ENCODE measurements at places on chromosomes 5 and 9.

DNA sequence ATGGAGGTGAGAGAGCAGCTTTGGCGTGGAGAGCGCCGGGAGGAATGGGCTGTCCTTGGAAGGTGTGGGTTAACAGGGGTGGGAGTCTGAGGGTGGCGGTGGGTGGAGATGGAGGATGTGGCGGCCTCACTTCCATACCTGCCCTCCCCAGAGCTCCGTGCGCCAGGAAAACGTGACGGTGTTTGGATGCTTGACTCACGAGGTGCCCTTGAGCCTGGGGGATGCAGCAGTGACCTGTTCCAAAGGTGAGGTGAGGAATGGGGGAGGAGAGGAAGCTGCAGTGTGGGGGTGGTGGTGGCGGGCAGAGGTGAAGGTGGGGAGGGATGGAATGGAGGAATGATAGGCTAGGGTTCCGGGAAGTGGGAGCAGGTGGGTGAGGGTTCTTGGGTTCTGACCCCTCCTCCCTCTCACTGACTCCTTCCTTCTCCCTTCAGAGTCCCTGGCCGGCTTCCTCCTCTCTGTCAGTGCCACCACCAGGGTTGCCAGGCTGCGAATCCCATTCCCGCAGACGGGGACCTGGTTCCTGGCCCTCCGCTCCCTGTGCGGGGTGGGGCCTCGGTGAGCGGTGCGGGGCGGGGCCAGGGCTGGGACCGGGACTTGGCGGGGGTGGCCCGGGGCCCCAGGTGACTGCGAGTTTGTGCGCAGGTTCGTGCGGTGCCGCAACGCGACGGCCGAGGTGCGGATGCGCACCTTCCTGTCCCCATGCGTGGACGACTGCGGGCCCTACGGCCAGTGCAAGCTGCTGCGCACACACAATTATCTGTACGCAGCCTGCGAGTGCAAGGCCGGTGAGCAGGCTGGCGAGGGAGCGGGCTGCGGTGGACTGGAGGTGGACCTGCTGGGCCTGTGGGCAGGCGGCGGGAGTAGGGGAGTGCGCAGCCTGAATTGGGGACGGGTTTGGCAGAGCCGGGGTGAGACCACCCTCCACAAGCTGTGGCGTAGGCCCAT, 17.1 kb downstream of the TMEM8B start:
- DNase-seq = no peak

- no peak for DNase-seq
Measured at GRCh38 chr5:111345731-111346130, 121.5 kb downstream of the CAMK4 start.

- no peak for DNase-seq
Measured at GRCh38 chr5:125756456-125756855, 666.8 kb upstream of the GRAMD2B start.

DNA sequence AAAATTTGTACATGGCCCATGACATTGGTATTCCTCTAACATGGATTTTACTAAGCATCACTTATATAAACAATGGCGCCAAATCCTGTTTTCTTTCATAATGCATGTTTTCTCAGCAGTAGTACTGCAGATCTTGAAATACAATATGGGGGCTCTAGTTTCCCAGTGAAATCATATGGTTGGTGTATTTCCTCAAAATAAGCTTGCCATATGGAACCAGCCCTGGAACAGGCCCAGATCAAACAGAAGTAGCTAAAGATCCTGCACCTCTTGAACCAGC, 163.9 kb downstream of the ZNF608 start:
- DNase-seq = no peak

DNA sequence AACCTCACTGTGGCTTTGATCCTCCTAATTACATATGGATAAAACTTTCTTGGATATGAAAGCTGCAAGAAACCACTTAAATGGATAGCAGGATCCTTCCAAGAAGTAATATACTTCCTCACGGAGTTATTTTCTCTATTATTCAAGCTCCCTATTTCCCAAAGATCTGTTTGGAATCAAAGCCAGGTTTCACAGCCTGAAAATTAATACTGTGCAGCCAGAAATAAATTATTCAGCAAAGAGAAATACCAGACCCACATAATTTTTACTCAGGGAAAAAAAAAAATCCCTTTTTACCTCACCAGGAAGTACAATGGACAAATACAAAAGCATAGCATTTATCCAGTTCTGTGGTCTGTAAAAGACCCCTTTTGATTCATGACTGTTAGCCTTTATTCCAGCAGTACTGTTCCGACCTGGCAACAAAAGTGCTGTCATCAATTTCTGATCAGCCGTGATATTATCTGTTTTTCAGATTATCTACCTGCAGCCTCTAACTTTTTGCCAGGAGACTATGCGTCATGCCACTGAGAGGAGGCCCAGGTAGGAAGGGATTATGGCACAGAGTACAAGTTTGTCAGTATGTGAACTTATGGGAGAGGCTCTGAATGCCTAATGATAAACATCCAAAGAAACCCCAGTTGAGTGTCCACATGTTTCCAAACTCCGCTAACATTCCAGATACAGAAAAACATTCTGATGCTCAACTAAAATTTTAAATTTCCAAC, 57.0 kb downstream of the FBN2 start:
- no peak for DNase-seq

DNA sequence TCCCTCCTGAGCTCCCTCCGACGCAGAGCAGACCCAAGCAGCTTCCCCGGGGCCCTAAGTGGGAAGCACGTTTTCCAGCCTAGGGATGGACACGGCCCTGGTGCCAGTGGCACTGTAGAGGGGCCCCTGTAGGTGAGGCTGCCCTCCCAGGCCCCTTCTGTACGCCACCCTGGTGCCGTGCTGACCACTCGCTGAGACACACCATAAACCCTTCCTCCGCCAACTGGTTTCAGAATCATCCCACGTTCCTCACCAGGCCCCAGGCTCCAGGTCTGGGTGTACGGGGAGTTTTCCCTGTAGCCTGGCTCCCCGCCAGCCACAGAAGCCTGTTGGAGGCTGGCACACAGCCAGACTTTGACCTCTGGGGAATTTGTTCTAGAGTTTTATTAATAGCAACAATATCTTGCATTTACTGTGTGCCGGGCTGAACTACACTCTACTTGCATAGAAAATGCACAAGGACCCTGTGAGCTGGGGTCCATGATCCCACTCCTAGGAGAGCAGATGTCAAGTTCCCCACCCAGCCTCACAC, 18.2 kb upstream of the WDR38 start:
- DNase-seq = no peak

DNA sequence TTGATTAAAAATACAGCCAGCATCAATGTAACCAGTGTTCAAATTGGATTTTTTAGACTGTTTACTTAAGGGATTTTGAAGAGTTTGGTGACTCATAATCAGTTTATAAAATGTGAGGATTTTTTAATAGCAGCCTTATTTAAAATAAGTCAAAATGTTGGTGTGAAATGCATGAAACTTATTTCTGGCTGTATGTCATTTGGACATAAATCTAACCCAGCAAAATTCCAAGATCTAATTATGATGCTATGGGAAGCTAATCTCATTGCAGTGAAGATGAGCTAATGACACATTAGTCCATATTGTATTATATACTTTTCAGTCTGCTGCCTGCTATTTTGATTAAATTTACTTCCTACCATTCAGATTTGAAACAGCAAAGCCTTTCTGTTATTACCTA, 140.3 kb downstream of the AOPEP start:
- no peak for DNase-seq

GRCh38 chr9:89022001-89022759, 30.9 kb downstream of the S1PR3 start:
- peak; percentile 91 for DNase-seq

DNA sequence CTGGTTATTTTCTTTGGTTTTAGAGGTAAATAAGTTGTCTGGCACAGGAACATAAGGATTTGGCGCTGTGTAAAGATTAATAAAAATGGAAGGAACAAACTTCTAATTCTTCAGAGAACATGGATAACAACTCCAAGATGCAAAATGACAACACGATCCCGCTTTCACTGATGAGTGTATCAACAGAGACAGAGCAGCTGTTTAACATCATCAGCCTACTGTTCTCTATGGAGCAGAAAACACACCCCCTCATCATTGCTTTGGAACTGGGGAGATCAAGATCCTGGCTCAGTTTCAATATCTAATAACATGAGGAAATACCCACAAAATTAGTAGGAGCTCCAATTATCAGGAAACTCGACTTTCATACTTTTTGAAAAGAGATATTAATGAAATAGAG, 8.3 kb upstream of the GAS1 start:
- DNase-seq = no peak

DNA sequence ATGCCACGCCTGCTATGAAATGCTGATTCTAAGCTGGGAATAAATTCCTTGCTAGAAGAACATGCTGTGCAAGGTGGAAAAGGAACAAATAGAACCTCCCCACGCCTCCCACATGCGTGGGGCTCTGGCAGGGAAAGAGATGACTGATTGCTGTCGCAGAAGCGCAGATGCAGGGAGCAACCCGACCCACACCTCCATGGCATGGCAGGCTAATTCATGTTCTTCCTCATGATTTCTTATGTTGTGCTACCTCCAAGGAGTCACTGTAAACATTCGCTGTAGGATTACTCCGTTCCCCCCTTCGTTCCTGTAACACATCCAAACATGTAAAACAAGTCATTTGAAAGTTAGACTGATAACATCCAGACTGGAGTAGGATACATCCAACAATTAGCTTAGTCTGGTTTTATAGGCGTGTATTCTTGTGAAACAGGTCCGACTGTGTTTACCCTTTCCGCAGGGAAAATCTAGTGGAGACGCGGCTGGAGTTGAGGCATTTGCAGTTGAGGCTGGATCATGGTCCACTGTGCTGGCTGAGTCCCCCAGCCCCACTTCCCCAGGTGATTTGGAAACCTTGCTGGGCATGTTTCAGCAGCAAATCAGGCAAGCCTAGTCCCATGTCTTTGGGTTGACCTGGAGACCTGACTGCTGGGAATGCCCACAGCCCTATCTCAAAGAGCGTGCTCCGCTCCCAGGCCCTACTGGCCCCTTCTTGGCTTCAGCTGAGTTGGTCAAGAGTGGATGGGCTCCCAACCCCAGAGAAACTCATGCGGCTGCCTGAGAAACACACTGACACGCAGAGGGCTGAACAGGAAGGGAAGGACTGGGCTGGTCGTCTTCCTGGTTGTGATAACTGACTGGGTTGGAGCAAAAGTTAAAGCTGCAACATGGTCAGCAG, 24.8 kb upstream of the ANKRD33B start:
- DNase-seq = no peak

- peak; percentile 76 for DNase-seq
Measured at GRCh38 chr5:137752905-137753690, 1.1 kb downstream of the HNRNPA0 start.

DNA sequence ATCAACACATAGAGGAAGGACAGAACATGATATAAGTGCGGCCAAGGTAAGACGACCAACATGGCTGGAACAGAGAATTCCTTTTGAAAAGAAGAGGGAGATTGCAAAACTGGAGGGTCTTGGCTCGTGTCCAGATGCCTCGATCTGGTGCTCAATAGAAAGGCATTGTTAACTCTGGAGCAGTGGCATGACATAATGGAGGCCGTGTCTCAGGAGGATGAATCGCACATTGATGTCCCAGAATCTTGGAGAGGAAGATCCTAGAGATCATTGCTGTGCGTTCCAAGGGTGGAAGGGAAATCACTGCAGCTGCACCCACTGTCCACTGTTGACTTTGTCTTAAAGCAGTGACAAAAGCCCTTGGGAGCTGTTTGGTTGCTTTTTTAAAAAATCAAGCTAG, 30.9 kb downstream of the GRAMD2B start:
- no peak for DNase-seq

DNA sequence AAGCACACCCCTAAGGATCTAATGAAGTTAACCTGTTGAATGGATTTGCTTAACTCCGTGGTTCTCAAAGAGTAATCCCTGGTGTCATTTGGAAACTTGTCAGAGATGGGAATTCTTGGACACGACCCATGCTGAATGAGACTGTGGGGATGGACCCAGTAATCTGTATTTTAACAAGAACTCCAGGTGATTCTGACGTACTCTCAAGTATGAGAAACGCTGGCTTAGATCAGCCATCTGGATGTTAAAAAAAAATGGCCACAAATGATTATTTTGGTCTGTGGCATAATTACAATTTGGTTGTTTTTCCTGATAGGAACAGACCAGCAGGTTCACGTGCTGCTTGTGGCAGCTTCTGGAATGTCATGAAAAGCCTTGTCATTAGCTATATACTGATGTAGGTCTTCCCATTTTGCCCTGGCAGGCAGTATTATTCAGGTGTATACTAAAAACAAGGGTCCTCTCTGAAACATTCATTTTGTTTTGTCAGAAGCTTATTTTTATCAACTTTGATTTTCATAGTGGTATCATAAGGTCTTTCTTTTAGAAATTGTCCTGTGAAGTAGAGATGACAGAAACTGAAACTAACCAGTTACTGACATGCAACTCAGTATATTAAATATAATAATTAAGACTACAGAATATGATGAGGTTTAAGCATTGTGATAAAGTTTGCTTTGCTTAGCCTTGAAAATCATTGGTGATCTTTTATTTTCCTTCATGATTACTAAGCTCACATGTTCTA, 15.4 kb downstream of the CPEB4 start:
- no peak for DNase-seq

DNA sequence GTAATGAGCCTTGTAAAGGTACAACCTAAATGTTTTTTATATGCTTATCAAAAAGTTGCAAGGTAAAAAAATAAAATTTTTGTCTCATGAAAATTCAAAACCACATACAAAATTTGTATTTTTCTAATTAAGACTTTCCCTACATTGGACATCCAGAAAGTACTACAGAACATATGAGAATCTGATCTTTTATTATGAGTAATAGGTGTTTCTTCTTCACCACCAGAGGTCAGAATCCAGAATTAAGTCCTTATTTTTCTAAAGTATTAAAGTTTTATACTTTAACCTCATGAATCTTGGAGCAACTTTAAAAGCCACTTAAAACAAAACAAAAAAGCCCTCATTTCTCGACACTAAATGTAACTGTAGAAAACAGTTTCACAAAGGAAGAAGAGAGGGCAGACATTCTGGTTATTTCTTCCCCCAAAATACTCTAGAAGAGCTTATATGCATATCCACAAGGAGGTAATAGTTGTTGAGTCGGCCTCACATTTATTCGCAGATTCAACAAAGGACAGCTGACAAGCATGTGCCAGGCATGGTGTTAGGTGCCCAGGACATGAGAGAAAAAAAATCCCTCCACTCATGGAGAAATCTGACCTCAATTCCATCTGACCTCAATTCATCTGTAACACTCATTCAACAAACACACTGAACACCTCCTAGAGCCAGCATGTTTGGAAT, 69.3 kb downstream of the MLLT3 start:
- DNase-seq = no peak

- peak; percentile 82 for DNase-seq
Measured at GRCh38 chr9:127838375-127839078, 15.9 kb downstream of the ENG start.

GRCh38 chr5:125038477-125038876, 292.0 kb upstream of the ZNF608 start:
- no peak for DNase-seq

DNA sequence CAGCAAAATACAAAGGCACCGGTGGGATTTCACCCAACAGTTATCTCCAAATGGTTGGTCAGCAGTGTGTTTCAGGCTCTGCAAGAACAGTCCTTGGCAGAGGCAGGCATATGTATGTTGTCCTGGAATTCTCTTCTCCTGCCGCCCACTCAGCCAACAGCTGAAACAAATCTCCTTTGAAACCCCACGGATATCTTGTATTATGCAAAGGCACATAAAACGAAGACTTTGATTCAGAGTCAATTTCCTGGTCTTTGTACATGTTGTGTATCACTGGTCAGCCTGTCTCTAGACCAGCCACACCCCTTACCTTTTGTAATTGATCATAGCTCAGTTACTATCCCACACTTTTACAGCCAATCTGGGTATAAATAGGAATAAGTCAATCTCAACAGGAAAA, 29.2 kb downstream of the FREM1 start:
- no peak for DNase-seq

GRCh38 chr5:31476738-31477141, 55.2 kb downstream of the DROSHA start:
- no peak for DNase-seq

All from lower lobe of right lung (tissue), 2 donors.